Erythroblast (primary cell): ENCODE measurements at places on chromosomes 1 and 21.

DNA sequence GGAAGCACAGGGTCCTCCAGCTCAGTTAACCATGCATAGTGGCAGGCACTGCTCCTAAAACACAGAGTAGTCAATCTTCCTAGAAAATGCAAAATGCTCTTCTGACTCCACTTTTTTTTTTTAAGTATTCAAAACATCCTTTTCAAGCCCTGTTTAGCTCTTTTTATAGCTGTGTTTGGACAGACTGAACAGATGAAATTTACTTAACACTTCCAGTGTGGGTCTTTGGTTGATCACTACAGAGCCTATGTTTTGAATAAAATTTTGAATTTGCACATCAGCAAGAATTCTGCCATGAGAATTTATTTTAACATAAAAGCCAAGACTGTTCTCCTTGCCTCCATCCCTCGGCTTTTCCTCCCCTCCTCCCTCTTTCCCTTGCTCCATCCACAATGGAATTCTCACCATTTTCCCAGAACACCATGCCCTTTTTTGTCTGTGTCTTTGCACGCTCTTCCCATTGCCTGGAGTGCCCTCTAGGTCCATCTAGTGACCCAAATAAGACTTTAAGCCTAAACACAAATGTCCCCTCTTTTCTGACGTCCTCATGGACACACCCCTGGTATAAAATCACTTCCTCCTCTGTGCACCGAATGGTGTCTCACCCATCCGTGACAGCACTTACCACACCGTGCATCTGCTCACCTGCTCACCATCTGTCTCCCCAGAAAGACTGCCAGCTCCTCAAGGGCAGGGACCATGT, 24.0 kb upstream of the CPT2 start:
- DNase-seq, result no peak

DNA sequence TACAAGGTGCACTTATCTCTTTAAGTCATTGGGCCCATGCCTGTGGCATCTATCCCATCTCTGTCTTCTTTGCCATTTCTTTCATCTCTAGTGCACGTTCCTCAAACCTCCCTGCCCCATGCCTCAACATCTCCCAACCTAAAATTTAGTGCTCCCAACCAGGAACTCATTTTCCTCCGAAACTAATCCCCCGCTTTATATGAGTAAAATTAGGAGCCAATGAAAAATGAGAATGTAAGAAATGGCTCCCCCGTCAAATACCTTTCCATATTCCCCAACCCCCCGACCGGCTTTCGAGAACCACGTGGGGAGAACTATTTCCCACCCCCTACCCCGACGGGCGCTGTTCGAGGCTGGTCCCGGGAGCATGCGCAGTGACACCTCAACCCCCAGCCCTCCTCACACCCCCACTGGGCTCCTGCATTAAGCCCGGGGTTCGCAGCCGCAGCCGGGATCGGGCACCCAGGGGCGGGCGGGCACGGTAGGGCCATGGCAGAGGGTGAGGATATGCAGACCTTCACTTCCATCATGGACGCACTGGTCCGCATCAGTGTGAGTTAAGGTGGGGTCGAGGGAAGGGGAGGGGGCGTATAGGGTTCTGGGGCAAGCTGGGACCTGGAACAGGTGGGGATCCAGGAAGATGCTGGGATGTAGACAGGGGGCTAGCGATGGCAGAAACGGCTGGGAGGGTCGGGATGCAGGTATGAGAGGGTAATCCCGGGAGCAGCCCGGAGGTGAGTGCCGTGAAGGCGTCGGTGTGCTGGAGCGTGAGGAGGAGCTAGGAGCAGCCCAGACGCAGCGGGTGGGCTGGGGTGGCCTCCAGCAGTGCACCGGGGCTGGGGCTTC, at the start of gene TRIM46:
Gene TRIM46 (plus strand): TSS at position 372 of the 846 bp plus-strand sequence. CDS start 118 bp downstream, at position 490.
- DNase-seq, result peak; percentile 61

DNA sequence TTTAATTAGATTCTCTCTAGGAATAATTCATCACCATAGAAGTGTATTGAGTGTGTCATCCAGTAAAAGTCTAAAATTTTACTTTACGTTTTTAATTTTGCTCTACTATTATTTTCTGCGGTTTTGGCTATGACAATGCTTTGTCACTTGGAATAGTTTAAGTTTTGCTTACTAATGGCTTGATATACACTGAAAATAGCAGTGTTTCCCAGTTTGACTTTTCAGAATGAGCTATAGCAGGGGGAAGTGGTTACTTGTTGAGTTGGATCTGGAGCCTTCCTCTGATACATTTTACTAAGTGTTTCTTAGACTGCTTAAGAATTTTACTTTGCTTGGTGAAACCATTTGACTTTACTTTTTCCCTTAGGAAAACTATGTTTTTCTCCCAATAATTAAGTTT, 5.0 kb downstream of the DNAJC16 start:
- DNase-seq, result no peak

DNA sequence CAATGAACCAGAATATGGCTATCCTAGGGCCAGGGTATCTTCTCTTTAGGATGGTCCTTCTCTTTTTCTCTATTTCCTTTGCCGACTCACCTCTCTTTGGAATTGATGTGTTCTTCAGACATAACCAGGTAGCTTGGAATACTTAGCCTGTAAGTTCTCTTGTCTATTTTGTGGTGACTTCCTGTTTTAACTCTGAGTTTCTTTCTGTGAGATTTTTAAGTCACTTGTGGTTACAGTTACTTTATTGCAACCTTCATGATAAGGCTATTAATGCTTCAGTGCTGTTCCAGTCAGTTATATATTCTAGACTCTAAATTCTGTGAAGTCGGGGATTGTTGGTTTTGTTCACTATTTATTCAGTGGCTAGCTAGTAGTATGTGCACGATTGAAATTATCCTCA, 46.2 kb downstream of the DISP1 start:
- no peak for DNase-seq

DNA sequence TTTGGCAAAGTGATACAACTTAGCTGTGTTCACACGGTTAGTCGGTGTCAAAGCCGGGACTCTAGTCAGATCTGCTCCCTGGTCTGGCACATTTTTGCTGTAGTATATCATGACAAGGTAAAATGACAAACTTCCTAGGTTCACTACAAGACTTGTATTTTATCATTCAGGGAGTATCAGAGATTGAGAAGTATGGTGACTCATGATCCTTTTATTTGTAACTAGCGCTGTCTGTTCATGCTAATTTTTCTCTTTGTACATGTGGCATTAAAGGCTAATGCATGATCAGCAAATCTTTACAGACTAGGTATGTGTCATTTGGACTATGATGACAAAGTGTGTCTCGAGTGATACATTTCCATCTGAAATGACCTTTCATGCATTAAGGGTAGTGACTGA, 326.7 kb downstream of the SIPA1L2 start:
- no peak for DNase-seq

DNA sequence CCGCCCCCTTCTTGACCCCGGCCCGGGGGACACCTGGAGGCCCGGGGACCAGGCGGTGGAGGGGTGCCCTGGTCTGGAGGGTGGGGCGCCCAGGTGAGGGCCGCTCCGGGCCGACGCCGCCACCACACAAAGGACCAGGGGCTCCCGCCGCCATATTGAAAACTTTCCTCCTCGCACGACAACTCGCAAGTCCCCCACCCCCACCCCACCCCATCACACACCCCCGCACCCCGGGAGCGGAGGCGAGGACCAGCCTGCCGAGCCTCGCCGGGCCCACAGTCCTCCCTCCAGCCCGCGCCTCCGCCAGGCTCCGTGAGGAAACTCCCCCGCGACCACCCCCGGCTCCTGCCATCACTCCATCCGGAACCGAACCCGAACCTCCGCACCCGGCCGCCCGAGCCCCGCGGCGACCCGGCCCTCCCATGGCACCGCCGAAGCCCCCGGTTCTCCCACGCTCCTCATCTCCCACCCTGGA, 733 bp downstream of the KDM5B start:
- peak; percentile 64 for DNase-seq

- no peak for DNase-seq
These were observed 7.6 kb downstream of the MTF1 start for GRCh38 chr1:37851782-37852210.

GRCh38 chr1:111517469-111518225, 14.2 kb upstream of the ADORA3 start:
- no peak for DNase-seq

DNA sequence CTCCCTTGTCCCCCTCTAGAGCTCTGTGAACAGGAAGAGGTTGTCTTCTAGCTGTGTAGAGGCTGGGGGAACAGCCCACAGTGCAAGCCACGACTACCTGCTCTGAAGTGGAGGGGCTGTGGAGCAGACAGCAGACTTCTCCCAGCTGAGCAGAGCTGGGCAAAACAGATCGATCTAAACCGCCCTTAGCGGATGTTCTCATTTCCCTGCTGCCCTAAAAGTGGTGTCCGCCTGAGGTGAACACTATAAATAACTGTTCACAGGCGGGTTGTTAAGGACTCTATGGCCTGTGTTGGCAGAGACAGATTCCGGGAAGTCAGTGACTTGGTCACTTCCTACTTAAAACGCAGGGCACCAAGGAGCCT, 203.2 kb downstream of the RHOU start:
- DNase-seq, result no peak

DNA sequence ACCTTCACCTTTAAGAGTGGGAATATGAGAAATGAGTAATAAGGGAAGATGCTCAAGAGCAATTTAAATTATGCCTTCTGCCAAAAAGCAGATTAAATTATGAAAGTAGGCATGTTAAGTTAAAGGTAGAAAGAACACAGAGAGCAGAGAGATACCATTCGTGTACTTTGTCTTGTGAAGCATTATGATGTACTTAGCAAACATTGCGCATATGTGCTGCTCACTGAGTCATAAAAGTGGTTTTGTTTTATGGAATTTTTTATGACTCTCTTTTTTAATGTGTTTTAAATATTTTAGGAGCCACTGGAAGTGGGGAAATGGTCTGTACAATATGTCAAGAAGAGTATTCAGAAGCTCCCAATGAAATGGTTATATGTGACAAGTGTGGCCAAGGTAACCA, 35.3 kb downstream of the MTF2 start:
- DNase-seq, result no peak

- DNase-seq, result no peak
These were observed 11.1 kb upstream of the PAXBP1 start for GRCh38 chr21:32782698-32783097.

DNA sequence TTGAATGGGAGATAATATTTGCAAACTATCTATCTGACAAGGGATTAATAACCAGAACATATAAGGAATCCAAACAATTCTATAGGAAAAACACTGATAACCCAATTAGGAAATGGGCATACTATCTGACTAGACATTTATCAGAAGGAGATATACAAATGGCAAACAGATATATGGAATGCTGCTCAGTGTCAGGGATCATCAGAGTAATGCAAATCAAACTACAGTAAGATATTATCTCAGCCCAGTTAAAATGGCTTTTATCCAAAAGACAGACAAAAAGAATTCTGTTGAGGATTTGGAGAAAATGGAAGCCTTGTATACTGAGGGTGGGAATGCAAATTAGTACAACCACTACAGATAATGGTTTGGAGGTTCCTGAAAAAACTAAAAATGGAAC, 758.0 kb upstream of the B3GALT2 start:
- no peak for DNase-seq

- DNase-seq, result no peak
These were observed 735 bp upstream of the BRINP3 start for GRCh38 chr1:190478149-190479049.

DNA sequence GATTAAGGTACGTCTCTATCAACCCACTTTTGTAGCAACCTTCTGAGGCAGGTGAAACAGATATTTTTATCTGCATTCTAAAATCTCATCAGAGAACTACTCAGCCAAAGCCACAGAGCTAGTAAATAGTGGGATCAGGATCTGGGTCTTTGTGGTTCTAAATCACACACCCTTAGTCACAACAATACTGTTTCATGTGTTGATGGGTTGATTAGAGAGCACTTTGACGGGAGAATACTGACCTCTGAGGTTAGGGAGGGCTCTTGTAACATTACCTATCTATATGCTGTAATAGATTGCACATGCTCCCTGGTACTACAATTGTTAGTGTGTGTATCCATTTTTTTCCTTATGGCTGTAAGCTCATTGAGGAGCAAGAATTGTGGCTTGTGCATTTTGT, 45.5 kb upstream of the CCDC190 start:
- no peak for DNase-seq

DNA sequence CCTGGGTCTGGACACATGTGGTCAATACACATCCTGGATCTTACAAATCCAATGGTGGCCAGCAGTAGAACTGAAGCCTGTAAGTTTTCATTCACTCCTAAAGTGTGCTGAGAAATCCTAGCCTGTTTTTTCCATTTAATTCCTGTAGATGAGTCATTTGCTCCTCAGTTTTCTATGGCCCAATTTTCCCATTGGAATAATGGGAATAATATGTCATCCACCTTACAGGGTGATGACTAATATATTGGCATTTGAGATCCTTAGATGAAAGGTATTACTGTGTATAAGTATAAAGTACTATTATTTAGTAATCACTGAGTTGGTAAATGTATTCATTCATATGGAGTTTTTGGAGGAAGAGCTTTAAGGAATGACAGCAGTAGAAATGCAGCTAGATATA, 89.7 kb upstream of the ADAR start:
- no peak for DNase-seq

DNA sequence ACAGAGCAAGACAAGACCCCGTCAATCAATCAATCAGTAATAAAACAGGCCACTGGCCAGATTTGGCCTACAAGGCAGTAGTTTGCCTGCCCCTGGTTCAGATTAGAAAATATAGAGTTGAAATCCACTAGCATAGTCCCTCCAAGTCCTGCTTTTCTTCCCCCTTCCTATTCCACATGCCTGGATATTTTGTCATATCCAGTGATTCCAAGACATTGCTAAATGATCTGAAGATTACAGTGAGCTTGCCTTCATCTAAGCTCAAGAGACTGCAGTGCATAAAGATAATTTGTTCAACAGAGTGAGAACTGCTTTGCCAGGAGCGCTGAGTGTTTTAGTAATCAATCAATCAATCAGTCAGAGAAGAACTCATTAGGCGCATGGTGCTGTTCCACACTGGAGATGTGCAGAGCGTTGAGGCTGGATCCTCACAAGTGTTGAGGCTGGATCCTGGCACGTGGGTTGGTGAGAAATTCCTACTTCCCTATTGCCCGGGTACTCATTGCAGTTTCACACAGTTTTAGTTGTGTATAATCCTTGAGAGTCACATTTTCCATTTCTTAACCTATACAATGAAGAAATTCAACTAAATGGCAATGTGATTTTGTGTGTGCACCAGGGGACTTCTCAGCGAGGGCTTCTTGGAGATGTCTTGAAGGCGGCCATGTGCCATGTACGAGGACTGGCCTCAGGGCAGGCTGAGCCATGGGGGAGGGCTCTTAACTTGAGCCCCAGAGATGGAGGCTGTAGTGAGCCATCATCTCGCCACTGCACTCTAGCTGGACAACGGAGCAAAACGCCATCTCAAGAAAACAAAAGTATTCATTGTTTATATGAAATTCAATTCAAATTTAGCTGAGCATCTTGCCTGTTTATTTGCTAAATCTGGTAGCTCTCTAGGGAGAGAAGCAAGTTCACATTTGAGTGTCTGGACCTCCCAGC, 76.3 kb downstream of the TOMM20 start:
- no peak for DNase-seq

- no peak for DNase-seq
These were observed at the start of gene COL11A1 for GRCh38 chr1:103108376-103109150. Gene COL11A1 (minus strand): TSS chr1:103108522. CDS start chr1:103108178, 344 bp downstream.
